ENCODE measurements at places on chromosomes 2 and 18.

GRCh38 chr18:38695559-38696280 lies 1130.1 kb upstream of the CELF4 start:
- no peak for DNase-seq

- DNase-seq: no peak
Measured at GRCh38 chr2:11379558-11379957, 35.1 kb upstream of the ROCK2 start.

DNA sequence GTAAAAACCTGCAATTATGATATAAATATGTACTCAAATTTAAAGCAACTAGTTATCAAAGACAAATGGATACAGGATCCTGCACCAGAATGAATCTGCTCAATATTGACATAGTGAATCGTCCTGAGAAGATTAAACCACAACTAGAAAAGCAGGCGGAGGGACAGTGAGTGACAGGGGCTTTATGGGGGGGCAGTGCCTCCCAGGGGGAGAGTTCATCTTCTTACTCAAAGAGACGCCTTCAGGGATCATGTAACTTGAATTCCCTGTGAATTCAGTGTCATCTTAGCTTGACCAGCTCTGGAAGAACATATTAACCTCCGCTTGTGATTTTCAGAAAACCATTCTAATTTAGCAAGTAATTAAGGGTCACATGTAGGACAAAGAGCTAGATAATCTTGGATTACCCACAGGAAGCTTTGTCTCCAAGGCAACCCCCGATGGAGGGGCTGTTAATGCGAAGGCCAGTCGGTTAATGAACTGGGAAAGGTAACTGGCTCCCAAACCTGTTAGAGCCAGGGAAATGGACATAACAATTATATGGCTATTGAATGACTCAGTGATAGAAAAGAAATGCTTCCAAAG lies 17.4 kb upstream of the LMAN1 start:
- no peak for DNase-seq

DNA sequence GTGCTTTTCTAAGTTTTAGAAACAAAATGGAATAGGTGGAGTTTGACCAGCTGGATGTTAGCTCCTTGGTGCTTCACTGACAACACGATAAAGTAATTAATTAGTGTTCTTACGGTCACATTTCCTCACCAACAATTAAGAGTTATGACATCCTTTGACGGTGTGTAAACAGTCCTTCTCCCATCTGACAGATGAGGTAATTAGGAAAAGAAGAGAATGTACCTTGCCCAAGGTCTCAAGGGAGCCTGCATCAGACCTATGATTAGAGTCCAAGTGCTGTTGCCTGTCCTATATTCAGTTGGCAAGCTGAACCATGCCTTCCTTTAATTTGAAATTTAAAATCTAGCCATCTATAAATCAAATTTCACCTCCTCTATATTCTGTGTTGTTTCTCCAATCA lies 48.3 kb upstream of the STK17B start:
- DNase-seq: no peak

GRCh38 chr2:31366733-31367132 lies 47.8 kb downstream of the XDH start:
- no peak for DNase-seq

GRCh38 chr2:38433607-38433975 lies 56.5 kb upstream of the ATL2 start:
- no peak for DNase-seq
